ENCODE measurements at places on chromosomes 3 and 15.

DNA sequence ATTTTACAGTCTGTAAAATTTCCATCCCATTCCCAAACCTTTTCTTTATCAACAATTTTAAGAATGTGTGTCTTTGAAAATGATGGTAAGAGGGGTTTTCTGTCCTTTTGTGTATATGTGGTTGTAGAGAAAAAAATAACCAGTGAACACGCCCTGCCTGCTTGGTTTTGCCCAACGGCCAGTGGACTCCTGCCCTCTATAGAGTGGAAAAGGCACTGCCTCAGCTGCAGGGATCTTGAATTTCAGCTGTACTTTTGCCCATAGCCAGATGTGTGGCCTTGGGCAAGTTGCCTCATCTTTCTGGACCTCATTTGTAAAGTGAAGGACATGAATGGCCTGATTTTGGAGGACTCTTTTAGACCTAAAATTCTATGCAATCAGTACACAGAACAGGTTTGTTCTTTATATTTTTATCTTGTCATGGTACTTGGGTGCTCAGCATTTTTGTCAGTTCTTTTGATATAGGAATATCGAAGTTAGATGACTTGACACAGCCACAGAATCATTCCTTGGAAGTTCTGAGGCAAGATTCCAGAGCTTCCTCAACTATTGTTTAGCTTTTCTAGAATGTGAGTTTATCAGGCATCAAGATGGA lies 81.0 kb downstream of the CLDN11 start:
- no peak for DNase-seq

DNA sequence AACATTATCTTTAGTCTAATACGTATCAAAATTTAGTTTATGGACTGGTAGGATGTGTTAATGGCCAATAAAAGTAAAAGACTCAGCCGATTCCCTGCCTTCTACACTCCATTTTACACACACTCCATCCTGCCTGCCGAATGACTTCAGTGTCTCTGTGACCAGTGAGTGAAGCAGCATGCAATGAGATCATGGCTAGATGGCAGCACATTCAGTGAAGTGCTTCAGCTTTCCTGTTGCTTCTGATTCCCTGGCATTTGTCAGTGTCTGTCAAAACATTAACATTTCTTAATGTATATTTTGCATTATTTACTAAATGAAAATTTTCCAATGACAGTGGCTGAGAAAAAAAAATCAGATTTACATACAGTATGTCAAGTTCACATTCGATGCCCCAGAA lies 412.0 kb downstream of the FHIT start:
- no peak for DNase-seq

DNA sequence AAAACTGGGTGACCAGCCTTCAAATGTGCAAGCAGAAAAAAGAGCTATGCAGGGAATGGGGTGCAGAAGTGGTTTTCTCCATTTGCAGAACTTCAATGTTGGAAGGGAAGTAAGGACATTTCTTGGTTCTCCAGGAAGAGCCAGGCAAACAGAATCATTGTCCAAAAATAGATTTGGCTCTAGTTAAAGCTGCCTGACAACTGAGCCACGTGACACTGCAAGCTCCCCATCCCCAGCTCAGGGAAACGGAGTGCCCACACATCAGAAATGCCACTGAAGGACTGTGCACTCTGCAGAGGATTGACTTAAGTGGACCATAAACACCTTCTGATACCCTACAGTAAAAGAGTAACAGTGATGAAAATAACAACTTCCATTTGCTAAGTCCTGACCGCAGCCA lies 195.6 kb upstream of the NSMCE3 start:
- no peak for DNase-seq

- DNase-seq, result no peak
Measured at GRCh38 chr3:67916353-67916752, 261.9 kb upstream of the SUCLG2 start.

- no peak for DNase-seq
Measured at GRCh38 chr3:193842029-193842798, 249.2 kb downstream of the OPA1 start.

DNA sequence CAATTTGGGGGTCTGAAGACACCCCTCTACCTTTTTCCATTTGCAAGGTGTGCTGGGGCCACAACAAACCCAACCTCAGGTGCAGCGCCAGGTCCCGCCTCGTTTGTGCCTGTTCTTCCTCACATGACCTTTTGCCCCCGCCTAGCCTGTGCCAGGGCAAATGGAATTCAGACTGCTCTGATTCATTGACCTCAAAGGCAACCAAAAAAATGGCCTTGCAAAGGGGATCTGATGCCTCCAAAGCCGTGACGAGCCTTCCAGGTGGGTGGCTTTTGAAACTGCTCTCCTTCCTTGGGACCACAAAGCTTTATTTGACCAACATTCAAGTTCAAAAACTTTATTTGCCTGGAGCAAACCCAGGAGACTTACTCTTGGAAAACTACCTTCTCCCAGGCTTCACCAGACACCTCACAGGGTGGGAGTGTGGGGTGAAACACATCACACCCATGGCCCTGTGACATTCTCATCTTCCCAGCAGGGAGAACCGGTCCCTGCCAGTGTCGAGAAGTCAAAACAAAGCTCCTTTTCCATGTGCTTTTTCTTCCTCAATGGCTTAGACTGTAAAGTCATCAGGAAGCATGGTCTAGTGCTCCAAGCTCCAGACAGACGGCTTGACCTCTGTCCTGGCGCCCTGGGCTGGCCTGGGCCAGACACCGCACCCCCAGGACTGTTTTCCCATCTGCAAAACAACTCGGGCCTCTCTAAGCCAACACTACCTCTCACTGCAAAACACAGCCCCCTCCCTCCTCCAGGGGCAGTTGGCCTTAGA lies 103.9 kb upstream of the HES1 start:
- DNase-seq, result no peak

- no peak for DNase-seq
Measured at GRCh38 chr3:100003609-100004503, 110.4 kb downstream of the FILIP1L start.

- DNase-seq, result no peak
Measured at GRCh38 chr3:171640520-171641412, 169.5 kb downstream of the PLD1 start.

DNA sequence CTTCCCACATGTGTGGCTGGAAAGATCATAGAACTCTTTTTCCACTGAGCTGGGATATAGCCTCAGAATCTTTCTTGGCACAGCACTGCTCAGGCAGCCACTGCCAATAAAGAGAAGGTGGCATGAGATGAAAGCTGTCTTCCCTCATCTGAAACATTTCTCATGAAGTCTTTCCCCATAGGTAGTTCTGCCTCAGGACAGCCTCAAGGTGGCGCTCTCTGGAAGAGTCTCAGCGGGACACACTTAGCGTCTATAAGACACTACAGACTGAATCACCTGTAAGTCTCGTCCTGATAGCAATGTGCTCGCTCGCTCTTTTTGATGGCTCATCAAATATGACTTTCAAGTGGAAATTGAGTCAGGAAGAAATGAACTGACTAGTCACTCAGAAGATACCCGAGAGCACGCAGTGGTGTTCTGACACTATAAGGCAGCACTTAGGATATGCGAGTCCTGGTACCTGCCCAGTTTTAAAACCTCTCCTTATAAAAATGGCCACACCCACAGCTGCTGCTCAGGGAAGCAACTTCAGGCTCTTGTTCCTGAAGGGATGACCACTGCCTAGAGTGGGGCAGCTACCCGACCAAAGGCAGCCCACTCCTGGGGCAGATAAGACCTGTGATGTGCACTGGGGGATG lies 269.5 kb downstream of the SUCLG2 start:
- DNase-seq, result no peak

DNA sequence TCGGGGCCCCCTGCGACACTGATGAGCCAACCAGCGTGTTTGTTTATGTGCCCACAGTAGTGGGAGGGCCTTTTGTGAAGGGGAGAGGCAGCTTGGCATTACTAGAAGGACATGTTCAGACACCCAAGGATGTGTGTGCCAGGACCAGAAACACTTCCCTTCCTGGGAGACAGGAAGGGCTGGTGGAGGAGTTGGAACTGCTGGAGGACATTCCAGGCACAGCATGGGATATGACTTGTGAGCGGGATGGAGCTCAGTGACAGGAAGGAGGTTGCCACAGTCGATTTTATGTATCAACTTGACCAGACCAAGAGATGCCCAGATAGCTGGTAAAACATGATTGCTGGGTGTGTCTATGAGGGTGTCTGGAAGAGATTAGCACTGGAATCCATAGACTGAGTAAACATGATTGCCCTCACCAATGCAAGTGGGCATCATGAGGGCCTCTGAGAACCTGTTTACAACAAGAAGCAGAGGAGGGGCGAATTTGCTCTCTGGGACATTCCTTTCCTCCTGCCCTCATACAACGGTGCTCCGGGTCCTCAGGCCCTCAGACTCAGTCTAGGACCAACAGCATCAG lies 106.4 kb upstream of the TLE3 start:
- no peak for DNase-seq

GRCh38 chr3:64213962-64214379 lies 11.3 kb downstream of the PRICKLE2 start:
- no peak for DNase-seq

DNA sequence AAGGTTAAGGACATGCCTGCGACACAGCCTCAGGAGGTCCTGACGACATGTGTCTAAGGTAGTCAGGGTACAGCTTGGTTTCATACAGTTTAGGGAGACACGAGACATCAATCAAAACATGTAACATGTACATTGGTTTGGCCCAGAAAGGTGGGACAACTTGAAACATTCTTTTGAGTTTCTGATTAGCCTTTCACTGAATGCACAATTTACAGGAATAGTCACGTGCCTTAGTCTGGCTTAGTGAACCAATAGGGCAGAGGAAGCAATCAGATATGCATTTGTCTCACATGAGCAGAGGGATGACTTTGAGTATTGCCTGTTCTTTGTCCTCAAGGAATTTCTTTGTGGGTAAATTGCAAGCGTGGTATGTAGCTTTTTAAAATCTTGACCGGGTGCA lies 24.5 kb upstream of the HDAC11 start:
- DNase-seq, result no peak

DNA sequence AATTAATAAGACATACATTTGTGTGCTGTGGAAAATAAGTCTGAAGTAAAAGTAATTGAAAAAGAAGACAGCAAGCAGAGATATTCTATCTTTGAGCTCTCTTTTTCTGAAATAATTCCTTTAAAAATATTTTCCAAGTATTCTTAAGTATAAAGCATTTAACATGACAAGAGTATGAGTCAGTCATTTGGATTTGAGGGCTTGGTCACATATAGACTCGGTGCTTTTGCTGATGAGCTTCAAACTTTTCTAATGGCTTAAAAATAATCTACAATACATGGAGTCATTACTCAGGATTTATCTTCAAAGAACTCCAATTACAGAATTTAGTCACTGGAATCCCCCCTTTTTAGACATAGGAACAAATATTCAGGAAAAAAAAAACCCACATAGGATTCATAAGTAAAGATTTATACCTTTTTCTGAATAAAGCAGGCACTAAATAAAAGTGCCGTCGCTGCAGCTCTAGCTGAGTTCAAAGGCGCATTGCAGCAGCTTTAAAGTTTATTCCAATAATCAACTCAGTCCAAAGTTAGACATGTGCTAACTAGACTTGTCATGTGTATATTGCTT lies 147.5 kb downstream of the CTNNB1 start:
- DNase-seq, result no peak

DNA sequence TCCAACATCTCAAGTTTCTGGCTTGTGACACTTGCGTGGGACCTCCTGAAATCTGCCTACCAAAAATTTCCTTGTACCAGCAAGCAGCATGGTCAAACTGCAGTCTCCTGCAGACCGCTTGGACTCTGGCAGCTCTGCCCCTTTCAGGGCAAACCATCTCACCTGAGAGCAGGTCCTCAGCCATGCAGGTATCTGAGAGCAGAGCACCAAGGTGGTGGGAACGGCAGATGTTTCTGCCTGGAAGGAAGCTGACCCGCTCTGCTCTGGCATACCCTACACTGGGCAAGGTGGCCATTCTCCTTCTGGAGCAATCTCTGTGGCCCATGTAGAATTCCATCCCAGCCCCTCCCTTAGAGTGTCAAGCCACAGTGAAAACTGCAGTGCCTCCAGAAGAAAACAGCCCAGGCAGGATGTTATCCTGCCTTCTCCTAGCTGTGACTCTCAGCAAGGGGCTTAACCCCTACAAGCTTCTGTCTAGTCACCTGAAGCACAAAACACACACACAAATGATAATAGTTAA lies 21.6 kb downstream of the MESD start:
- no peak for DNase-seq

DNA sequence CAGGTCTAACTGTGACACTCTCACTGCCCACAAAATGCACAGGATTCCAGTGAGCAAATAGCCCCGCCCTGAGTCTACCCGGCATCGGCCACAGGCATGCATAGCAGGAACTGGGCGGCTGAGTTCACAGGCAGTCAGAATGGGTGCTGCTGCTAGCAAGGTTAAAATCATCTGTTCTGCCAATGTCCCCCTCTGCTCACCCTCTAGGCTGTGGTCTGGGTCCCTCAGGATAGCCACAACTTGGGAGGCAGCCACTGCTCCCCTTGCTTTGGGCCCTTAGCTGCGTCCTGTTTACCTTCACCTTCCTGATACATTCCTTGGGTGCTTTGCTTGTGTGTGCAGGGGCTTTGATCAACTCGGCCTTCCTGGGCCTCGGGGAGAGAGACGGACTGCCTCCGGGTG lies 232.9 kb upstream of the RGMA start:
- no peak for DNase-seq

GRCh38 chr15:95304151-95304946 lies 1026.2 kb upstream of the NR2F2 start:
- DNase-seq, result no peak

DNA sequence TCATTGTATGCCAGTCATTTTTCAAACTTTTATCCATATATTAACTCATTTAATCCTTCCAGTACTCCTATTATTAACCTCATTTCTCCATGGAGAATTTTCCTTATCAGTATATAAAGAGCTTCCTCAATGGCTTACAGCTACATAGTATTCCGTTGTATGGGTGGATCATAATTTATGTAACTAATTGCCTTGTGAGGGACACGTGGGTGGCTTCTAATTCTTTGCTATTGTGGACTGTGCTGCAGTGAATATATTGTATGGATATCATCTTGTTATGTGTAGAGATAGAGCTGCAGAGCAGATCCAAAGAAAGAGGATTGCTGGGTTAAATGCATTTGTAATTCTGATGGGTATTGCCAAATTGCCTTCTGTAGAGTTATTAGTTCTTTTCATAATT lies 25.2 kb downstream of the PML start:
- no peak for DNase-seq

DNA sequence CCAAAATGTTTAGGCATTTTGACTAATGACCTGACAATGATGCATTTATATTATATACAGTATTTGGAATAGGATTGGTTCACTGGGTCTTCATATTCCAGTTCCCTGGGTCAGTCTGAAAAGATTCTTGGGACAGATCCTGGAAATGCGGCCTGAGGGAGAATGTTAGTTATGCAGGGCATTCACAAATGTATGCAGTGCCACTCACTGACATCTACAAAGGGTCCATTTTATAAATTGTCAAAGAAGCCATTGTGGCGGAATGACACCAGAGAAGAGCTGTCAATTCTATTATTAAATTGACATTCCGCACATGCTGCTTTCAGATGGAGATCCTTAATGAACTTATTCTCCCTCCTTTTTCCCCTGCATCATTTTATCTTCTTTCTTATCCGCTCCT lies 176.6 kb downstream of the VGLL3 start:
- no peak for DNase-seq

All from stimulated activated CD8-positive, alpha-beta memory T cell treated with anti-CD3 and anti-CD28 coated beads, Interleukin-7, amount 100 ng/mL, for 4 hours (primary cell).